Karpas-422 (cell line): ENCODE measurements at places on chromosomes 16 and 17. TPM values are rescaled to one million over a fixed set of nuclear protein-coding genes. Genes with fewer than 3 reads are reported as not detected.

- no peaks in the 10 kb centered on the region for H3K36me3 ChIP-seq
- H3K4me3 ChIP-seq: peak overlapping the region; percentile 7; the same call in 1 of the 2 replicates
- DNase-seq: peak; percentile 65
- H3K4me1 ChIP-seq: peaks cover 13% of the 10 kb centered on the region
- no peak overlapping the region for H3K27ac ChIP-seq
These were observed 36.4 kb downstream of the CDK5R1 start for GRCh38 chr17:32523017-32523680.

DNA sequence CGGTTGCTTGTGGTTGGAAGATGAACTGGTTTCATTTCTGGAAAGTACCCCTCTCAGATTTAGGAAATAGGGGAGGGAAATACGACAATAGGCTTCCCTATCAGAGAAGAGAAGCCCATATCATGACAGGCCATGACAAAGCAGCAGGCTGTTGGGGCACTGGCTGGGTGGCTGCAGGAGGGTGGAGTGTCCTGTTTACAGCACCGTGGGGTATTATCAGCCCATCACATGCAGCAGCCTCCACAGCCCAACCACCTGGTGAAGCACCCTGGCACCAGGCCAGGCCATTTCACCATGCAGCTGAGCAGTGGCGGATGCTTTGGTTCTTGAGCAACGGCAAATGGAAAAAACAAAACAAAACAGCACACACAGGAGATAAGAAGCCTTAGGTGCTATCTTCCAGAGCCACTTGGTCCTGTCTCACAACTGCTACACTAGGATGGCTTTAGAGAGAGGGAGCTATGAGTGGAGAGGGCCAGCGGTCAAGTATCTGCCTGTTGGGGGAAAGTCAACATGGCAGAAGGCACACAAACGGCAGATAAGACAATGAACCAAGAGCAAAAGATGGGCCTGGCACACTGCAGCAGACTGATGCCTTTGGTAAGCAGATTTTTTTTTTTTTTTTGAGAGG is 24.2 kb downstream of the FAM117A start:
- no peak overlapping the region for H3K4me3 ChIP-seq
- H3K27me3 ChIP-seq: no peaks in the 10 kb centered on the region; the same call in 1 of the 2 replicates
- H3K27ac ChIP-seq: no peak overlapping the region
- H3K36me3 ChIP-seq: no peaks in the 10 kb centered on the region

- DNase-seq: no peak
- no peaks in the 10 kb centered on the region for H3K27me3 ChIP-seq
- H3K27ac ChIP-seq: no peak overlapping the region
- no peak overlapping the region for H3K4me3 ChIP-seq
- peaks cover 8% of the 10 kb centered on the region; the same call in 1 of the 2 replicates for H3K36me3 ChIP-seq
These were observed 122.8 kb downstream of the BANP start for GRCh38 chr16:88074041-88074440.

DNA sequence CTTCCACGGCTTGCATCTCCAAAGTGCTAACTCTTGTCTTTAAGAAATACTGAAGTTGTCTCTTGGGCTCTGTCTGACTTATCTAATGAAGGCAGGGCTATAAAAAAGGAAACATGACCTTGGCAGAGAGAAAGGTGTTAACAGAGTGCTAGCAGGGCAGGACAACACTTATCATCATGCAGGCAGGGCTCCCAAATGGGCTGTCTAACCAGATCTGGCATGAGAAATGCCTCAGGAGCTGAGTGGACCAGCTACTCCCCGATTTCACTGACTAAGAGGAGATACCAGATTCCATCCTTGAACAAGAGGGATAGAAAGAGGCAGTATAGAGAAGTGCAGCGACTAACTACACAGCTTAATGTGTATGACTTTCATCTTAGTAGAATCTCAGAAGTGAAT is 32.6 kb downstream of the PMP22 start:
- no peak overlapping the region for H3K4me3 ChIP-seq
- DNase-seq: no peak
- H3K27ac ChIP-seq: no peak overlapping the region
- H3K36me3 ChIP-seq: no peaks in the 10 kb centered on the region
- no peaks in the 10 kb centered on the region for H3K27me3 ChIP-seq
- no peaks in the 10 kb centered on the region for H3K4me1 ChIP-seq

The HEXIM2 gene
- total RNA-seq: 1.4 and 14.3 TPM in 2 replicates
